Naive B cell (primary cell): ENCODE measurements at places on chromosomes 16 and 17. TPM values are rescaled to one million over a fixed set of nuclear protein-coding genes. Genes with fewer than 3 reads are reported as not detected.

- no peak overlapping the region for H3K27ac ChIP-seq
- no peak for DNase-seq
Measured at GRCh38 chr17:65246252-65246651, 109.1 kb downstream of the RGS9 start.

Gene CSH2
- not detected for polyA plus RNA-seq

Gene OSBPL7
- polyA plus RNA-seq = 9.2 TPM

Gene MYH10
- 0.65 TPM for polyA plus RNA-seq

GRCh38 chr17:27338536-27338985, 44.6 kb downstream of the WSB1 start:
- no peak for DNase-seq
- H3K4me3 ChIP-seq = no peak overlapping the region
- H3K27me3 ChIP-seq = no peaks in the 10 kb centered on the region

Gene SECTM1
- 0.19 TPM for polyA plus RNA-seq

DNA sequence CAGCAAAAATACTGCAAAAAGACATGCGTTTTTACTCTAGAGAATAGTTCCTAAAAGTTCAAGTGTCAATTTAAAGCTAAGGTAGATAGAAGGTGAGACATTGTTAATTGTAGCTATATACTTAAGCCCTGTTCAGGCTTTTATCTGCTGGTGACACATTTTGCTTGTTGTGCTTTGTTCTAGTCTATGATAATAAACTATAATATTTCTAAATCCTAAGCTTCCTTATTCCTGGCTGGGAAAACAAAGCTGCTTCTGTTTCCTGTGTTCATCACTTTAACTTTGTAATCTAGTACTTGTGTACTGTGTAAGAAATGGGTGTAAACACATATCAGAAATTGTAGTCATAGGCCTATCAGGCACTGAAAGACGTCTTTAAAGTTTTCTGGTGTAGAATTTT, 77.3 kb downstream of the EFCAB13 start:
- DNase-seq = no peak
- no peaks in the 10 kb centered on the region for H3K36me3 ChIP-seq
- H3K4me3 ChIP-seq = no peak overlapping the region
- no peak overlapping the region for H3K27ac ChIP-seq
- H3K4me1 ChIP-seq = peaks cover 2% of the 10 kb centered on the region

DNA sequence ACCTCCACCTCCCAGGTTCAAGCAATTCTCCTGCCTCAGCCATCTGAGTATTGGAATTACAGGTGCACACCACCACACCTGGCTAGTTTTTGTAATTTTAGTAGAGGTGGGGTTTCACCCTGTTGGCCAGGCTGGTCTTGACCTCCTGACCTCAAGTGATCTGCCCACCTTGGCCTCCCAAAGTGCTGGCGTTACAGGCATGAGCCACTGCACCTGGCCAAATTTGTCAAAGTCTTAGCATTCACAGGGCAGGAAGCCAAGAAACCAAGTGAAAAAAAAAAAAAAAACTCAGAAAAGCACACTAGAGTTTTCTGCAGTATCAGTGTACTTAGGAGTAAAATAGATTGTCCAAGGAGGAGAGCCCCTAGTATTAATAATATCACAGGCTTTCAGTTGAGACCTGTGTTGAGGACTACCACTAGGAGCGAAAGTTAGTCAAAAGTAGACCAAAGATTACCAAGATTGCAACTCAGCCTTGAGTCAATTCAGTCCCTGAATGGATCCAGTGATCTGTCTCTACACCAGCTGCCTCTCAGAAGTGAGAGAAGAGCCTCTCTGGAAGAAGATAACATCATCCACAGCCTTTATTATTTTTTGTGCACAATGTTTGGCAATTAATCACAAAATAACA, 159.7 kb downstream of the CEP112 start:
- H3K27me3 ChIP-seq = no peaks in the 10 kb centered on the region
- no peaks in the 10 kb centered on the region for H3K36me3 ChIP-seq
- no peak overlapping the region for H3K4me3 ChIP-seq
- H3K4me1 ChIP-seq = no peaks in the 10 kb centered on the region
- no peak for DNase-seq

Gene PRR35
- polyA plus RNA-seq = not detected

GRCh38 chr16:23378256-23378655, 74.7 kb downstream of the COG7 start:
- no peaks in the 10 kb centered on the region for H3K36me3 ChIP-seq
- peaks cover 17% of the 10 kb centered on the region for H3K27me3 ChIP-seq
- H3K4me3 ChIP-seq = no peak overlapping the region

Gene SLFN14
- polyA plus RNA-seq = not detected

Gene WNT9B
- polyA plus RNA-seq = not detected

Gene ASIC2
- not detected for polyA plus RNA-seq

DNA sequence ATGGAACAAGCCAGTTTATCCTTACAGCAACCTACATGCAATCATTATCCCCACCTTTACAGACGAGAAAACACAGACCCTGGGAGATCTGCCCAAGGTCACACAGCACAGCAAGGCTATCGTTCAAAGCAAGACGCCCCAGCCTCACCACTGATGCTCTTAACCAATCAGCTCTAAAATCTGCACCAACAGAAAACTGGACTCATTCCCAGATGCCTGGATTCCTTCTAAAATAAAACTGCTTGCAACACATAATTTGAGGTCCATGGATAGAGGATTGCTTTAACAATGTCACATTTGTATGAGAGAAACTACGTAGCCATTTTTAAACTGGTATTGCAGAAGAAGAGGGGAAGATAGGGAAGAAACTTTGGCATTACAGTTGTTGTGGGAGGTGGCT, 6.8 kb downstream of the COTL1 start:
- H3K4me3 ChIP-seq = peak overlapping the region; percentile 13
- no peaks in the 10 kb centered on the region for H3K27me3 ChIP-seq
- no peak for DNase-seq

GRCh38 chr17:55774846-55775271, 24.0 kb downstream of the PCTP start:
- no peaks in the 10 kb centered on the region for H3K4me1 ChIP-seq
- no peak overlapping the region for H3K27ac ChIP-seq
- H3K36me3 ChIP-seq = peaks cover 9% of the 10 kb centered on the region
- no peaks in the 10 kb centered on the region for H3K27me3 ChIP-seq
- no peak overlapping the region for H3K4me3 ChIP-seq
- no peak for DNase-seq

DNA sequence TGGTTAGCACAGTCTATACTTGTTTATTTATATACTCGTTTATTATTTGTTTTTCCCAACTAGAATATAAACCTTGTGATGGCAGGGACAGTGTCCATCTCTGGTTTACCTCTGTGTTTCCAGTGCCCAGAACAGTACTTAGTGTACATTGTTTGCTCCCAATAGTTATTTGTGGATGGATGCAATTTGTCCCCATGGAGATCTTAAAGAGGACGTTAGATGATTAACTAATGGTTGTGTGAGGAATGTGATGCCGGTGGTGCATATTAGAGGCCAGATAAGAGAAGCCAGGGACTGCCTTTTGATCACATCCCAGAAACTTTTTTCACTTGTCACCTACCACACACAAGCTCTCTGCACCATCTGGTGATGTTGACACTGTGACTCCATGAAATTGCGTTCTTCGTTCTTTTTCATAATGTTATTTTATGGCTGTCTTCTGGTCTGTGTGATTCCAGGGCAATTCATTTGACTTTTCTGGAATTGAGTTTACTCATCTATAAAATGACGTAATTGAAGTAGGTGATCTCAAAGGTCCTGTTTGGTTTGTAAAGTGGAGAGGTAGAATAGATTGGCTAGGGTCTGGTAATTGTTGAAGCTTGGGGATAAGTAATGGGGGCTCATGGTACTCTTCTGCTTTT, 1.2 kb downstream of the COX10 start:
- DNase-seq = no peak
- H3K4me1 ChIP-seq = peaks cover 40% of the 10 kb centered on the region
- peak overlapping the region; percentile 97 for H3K4me3 ChIP-seq
- H3K27ac ChIP-seq = peak overlapping the region; percentile 68
- H3K36me3 ChIP-seq = peaks cover 8% of the 10 kb centered on the region
- H3K27me3 ChIP-seq = no peaks in the 10 kb centered on the region

DNA sequence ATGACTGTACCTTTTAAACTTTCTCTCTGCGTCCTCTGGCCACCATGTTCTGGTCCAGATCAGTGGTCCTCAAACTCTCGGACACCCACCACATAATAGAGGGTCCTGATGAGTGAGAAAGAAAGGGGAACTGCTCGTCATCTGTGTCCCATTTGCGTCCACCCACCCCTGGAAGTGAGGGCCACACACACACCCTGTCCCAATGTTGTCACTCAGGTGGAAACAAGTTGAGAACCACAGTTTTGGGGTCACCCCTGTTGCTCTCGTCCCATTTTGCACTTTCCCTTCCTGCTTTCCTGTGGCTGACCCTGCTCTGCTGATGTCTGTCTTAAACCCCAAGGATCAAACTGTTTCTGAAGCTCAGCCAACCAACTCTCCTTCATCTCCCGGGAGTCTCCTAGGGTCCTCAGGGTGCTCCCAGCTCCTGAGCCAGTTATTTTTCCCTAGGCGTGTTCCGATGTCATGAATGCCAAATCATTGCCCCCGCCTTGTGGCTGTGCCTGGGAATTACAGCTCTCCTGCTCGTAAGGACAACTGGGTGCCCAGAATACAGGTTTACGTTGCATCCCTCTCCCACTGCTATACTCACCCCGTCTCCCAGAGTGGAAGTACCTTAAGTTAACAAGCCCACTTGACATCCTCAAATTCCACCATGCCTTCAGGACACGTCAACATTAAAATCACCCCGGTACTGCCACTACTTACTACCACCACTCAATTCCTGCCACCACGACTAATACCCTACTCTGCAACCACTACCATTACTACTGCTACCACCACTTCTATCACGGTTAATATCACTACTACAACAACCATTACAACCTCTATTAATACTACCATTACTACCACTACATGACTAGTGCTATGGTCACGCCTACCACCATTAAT, 26.0 kb upstream of the HNF1B start:
- H3K27me3 ChIP-seq = peaks cover 6% of the 10 kb centered on the region
- no peak overlapping the region for H3K27ac ChIP-seq
- no peak overlapping the region for H3K4me3 ChIP-seq
- H3K36me3 ChIP-seq = no peaks in the 10 kb centered on the region
- DNase-seq = no peak
- peaks cover 21% of the 10 kb centered on the region for H3K4me1 ChIP-seq

Gene ERCC4
- 25.5 TPM for polyA plus RNA-seq

Gene ABCA8
- polyA plus RNA-seq = not detected

DNA sequence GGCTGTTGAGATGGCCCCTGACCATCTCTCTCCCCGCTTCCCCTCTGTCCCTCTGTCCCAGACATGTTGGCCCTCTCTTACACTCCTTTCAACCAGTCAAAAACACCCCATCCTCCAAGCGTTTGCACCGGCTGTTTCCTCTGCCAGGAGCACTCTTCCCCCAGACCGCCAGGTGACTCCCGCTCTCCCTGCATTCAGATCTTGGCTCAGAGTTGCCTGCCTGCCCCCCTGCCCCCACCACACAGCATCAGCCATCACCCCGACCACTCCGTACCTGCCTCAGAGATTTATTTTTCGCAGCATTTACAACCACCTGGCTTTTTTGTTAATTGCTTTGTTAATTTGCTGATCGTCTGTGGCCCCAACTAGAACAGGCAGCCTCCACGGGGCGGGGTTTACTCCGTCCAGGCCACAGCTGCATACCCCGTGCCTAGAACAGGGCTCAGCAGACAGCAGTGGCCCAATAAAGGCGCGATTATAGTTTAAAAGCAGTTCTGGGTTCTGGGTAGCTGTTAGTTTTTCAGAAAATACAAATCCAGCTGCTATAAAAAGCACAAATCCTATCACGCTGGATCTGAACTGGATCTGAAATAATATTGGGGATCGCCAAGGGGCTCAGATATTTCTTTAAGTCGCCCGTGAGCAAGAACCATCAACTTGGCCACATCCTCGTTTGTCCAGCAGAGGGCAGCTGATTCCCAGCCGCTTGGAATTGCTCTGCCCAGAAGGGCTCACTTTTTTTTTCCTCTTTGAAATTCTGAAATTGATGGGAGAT, 173.6 kb downstream of the IRF8 start:
- no peak overlapping the region for H3K4me3 ChIP-seq
- DNase-seq = no peak
- H3K27me3 ChIP-seq = peaks cover 74% of the 10 kb centered on the region
- H3K27ac ChIP-seq = no peak overlapping the region
- no peaks in the 10 kb centered on the region for H3K36me3 ChIP-seq

Gene MMP28
- 0.21 TPM for polyA plus RNA-seq

DNA sequence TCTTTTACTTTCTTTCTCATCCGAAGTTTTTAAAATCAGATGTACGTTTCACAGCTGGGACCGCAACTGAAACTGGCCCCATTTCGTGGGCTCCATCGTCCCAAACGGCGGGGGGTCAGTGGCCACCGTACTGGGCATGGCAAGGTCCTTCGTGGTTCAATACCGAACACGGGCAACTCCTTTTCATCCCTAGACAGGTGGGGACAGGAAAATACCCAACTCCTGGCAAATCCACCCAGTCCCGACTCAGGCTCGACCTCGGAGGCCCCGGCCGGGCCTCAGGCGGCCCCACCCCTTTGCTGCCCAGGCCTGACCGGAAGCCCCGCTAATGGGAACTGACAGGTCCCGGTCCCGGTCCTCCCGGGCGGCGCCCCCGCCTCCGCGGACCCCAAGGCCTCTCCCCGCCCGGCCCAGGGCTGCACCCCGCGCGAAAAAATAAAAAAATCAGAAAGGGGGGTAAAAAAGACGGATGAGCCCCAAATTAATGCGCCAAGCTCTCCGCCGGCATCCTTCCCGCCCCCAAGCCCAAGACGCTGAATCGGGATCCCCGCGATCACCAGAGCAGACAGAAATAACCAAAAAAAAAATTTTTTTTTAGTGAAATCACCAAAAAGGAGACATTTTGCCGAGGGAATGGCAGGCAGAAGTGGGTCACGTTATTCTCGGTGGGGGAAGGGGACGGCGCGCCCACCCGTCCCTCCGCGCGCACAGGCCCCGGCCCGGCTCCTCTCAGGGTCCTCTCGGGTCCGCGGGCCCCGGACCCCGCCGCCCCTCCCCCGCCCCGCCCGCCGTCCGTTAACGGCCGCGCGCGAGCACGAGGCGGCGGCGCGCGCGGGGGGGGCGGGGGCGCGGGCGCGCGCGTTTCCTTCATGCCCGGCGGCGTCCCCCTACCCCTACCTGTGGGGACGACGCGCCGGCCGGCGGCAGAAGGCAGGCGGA, 562 bp downstream of the ZC3H7A start:
- DNase-seq = peak; percentile 20
- H3K36me3 ChIP-seq = no peaks in the 10 kb centered on the region
- peak overlapping the region; percentile 91 for H3K4me3 ChIP-seq
- H3K27ac ChIP-seq = peak overlapping the region; percentile 96
- peaks cover 76% of the 10 kb centered on the region for H3K4me1 ChIP-seq

Gene RNF112
- polyA plus RNA-seq = not detected

- peaks cover 63% of the 10 kb centered on the region for H3K4me1 ChIP-seq
- DNase-seq = no peak
- peak overlapping the region; percentile 86 for H3K4me3 ChIP-seq
- no peaks in the 10 kb centered on the region for H3K36me3 ChIP-seq
- H3K27ac ChIP-seq = no peak overlapping the region
Measured at GRCh38 chr17:40106760-40107521, 6.6 kb upstream of the NR1D1 start.

DNA sequence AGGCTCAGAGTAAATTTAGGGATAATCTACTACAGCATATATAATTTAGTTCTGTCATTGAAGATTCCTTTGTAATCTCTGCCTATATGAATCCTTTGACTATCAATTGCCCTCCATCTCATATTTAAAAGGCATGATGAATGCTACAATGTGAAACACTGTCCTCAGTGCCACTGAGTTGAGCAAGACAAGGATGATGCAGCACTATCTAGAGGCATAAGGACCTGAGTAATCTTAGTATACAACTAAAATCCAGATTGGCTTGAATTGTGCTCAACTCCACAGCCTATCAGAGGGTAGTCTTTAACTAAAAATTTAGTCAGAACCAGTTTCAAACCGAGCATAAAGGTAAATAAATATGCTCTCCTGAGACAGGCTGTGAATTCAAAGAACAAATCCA, 11.6 kb upstream of the STRADA start:
- peaks cover 5% of the 10 kb centered on the region for H3K4me1 ChIP-seq
- peaks cover 5% of the 10 kb centered on the region for H3K36me3 ChIP-seq
- no peaks in the 10 kb centered on the region for H3K27me3 ChIP-seq
- no peak for DNase-seq
- H3K27ac ChIP-seq = no peak overlapping the region
